ENCODE measurements at places on chromosomes 1 and 21.

- H3K4me1 ChIP-seq = peaks cover 26% of the 10 kb centered on the region
- DNase-seq = no peak
- peak overlapping the region; percentile 87 for H3K27ac ChIP-seq
- H3K27me3 ChIP-seq = no peaks in the 10 kb centered on the region
Observed at GRCh38 chr1:12173631-12174121, 6.9 kb downstream of the TNFRSF1B start.

- H3K27ac ChIP-seq = peak overlapping the region; percentile 34
- no peak overlapping the region for H3K4me3 ChIP-seq
- DNase-seq = no peak
- no peaks in the 10 kb centered on the region for H3K27me3 ChIP-seq
- peaks cover 9% of the 10 kb centered on the region for H3K36me3 ChIP-seq
Observed at GRCh38 chr1:22531251-22531650, 32.0 kb upstream of the EPHA8 start.

GRCh38 chr21:42337276-42337675 is 13.5 kb downstream of the TFF2 start:
- no peak overlapping the region for H3K4me3 ChIP-seq
- H3K4me1 ChIP-seq = peaks cover 6% of the 10 kb centered on the region
- no peak for DNase-seq

GRCh38 chr1:100449477-100449876 is 88.5 kb upstream of the GPR88 start:
- no peaks in the 10 kb centered on the region for H3K4me1 ChIP-seq
- no peaks in the 10 kb centered on the region for H3K36me3 ChIP-seq
- no peak overlapping the region for H3K27ac ChIP-seq
- H3K4me3 ChIP-seq = no peak overlapping the region

DNA sequence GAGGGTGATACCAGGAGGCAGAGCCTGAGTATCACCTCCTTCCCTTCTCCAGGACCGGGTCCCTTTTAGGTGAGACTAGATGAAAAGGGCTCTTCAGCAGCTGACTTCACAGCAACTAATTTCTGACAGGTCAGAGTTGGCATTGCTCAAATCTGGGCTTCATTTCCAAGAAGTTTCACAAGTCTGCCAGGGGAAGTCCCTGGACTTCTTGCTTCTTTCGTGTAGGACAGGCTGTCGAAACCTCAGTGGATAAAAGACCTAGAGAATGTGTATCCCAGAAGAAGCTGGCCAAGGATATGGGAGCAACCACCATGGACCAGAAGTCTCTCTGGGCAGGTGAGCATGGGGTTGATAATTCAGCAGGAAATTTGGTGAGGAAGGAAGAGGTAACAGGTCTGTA is at the start of gene CHI3L2:
TSS of gene CHI3L2 (plus strand) at position 280 of the 400 bp plus-strand sequence. CDS start at position 297, 17 bp downstream.
- no peak for DNase-seq
- no peak within 1 kb of the TSS for H3K4me3 ChIP-seq
- H3K27me3 ChIP-seq = no peaks in the 10 kb centered on the region
- peak within 1 kb of the TSS; percentile 12 for H3K27ac ChIP-seq

- H3K27me3 ChIP-seq = no peaks in the 10 kb centered on the region
- H3K27ac ChIP-seq = no peak overlapping the region
- H3K36me3 ChIP-seq = no peaks in the 10 kb centered on the region
- H3K4me3 ChIP-seq = no peak overlapping the region
- DNase-seq = no peak
- H3K4me1 ChIP-seq = no peaks in the 10 kb centered on the region
Observed at GRCh38 chr1:18013216-18013615, 94.4 kb upstream of the IGSF21 start.

DNA sequence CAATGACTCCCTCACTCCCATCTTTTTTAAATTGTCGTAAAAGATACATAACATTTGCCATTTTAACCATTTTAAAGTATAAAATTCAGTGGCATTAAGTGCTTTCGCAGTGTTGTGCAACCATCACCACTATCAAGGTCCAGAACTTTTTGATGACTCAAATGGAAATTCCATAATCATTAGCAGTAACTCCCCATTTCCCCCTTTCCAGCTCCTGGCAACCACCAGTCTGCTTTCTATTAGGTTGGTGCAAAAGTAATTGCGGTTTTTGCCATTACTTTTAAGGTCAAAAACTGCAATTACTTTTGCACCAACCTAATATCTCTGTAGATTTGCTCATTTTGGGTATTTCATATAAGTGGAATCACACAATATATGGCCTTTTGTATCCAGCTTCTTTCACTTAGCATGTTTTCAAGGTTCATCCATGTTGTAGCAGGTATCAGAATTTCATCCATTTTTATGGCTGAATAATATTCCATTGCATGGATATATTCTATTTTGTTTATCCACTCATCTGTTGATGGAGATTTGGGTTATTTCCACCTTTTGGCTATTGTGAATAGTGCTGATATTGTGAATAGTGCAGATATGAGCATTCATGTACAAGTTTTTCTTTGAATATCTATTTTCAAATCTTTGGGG is 159.7 kb downstream of the HIVEP3 start:
- no peak for DNase-seq
- no peaks in the 10 kb centered on the region for H3K27me3 ChIP-seq
- H3K4me1 ChIP-seq = peaks cover 4% of the 10 kb centered on the region
- no peak overlapping the region for H3K4me3 ChIP-seq
- no peak overlapping the region for H3K27ac ChIP-seq

All from esophagus squamous epithelium (tissue), 5 donors.